ENCODE measurements at places on chromosomes 1 and 21.

GRCh38 chr1:224742349-224742748 is 126.2 kb downstream of the CNIH3 start:
- DNase-seq = no peak

GRCh38 chr1:192118881-192119405 is 39.3 kb upstream of the RGS18 start:
- no peak for DNase-seq

DNA sequence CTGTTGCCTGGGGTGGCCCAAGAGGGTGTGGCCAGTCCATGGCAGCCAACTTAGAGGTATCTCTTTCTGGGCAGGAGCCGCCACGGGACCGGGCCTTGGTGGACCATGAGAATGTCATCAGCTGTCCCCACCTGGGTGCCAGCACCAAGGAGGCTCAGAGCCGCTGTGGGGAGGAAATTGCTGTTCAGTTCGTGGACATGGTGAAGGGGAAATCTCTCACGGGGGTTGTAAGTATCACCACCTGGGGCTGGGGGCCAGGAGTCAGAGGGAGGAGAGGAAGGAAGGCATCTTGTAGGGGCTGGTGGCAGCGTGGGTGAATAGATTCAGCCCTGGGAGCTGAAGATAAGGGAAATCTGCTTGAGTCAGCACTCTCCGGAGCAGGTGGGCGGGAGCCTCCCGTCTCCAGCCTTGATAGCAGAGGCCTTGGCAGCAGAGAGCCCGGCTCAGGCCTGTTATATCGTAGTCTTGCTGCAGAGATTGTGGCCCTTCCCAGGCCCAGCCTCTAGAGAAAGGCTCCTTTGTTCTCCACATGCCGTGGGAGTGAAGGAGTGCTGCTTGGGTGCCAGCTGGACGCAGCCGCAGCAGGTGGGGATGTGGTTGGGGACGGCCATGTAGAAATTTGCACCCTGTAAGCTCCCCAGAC is 25.4 kb downstream of the PHGDH start:
- peak; percentile 31 for DNase-seq

GRCh38 chr1:182909578-182909977 is 43.4 kb downstream of the SHCBP1L start:
- DNase-seq = no peak

DNA sequence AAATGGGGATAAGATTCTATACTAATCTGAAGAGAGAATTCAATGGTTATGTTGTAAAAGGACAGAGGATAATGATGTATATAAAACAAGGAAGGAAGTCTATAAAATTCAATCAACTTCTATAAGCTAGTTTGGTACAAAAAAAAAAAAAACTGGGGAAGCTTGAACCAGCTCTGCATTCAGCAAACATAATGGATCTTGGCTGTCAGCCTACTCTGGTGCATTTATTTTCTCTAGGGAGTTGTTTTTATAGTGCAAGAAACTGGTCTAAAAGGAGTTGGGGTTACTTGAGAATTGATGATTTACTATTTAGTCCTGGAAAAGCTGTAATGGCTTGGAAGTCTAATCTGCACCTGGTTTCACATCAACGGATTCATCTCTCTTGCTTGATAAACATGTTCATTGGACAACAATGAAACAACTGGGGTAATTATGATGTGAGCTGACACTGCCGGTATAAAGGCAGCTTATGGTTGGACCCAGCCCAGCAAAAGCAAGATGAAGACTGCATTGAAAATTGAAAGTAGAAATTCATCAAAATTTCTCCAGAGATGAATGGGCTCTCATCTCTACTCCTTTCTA is 199.4 kb upstream of the NRIP1 start:
- no peak for DNase-seq

- DNase-seq = no peak
Measured at GRCh38 chr1:29675481-29676263, 439.4 kb downstream of the PTPRU start.

GRCh38 chr1:82944822-82945221 is 1054.1 kb downstream of the TTLL7 start:
- DNase-seq = peak; percentile 45
